Right atrium auricular region (tissue), 2 donors: ENCODE measurements at places on chromosomes 3 and 15. TPM values are rescaled to one million over a fixed set of nuclear protein-coding genes. Genes with fewer than 3 reads are reported as not detected.

DNA sequence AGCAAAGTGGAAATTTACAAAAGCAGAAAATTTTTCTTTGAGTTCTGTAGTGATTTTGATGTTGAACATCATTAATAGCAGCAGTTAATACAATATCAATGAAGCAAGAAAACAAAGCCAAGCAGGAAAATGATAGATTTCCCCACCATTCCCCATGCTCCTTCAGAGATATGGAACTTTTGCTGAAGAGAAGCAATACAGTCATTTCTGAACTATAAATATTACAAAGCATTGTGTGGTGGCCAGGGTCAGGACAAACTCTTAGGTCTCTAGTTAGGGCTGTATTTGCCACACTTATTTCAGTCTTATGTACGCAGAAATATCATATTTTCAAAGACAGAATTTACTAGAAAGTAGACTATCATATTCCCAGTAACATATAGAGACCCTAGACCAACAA, 88.8 kb upstream of the P3H2 start:
- DNase-seq, result no peak

The LYZL4 gene
- not detected for total RNA-seq

The CTXND1 gene
- total RNA-seq, result 0.59 TPM

The MUC20 gene
- total RNA-seq, result 5.0 TPM

DNA sequence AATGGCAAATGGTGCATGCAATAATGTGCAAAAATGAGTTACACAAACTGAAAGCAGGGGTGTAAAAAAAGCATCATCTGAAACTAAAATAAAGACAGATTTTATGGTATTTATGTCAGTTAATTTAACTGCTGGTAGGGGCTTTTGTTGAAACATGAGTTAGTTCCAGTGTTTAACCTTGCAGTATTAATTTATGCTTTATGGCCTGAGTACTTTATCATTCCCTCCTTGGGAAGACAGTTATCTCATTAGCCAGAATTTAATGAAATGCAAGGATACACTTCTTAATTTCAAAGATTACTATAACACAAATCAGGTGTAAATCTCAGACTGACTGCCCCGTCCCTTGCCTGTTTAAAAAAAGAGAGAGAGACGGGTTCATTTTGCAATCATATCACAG, 240.1 kb upstream of the MEIS2 start:
- DNase-seq, result no peak

GRCh38 chr15:47685141-47685870, 32.0 kb upstream of the SEMA6D start:
- DNase-seq, result no peak

- no peak for DNase-seq
These were observed 408 bp upstream of the ARPP21 start for GRCh38 chr3:35638980-35639253.

DNA sequence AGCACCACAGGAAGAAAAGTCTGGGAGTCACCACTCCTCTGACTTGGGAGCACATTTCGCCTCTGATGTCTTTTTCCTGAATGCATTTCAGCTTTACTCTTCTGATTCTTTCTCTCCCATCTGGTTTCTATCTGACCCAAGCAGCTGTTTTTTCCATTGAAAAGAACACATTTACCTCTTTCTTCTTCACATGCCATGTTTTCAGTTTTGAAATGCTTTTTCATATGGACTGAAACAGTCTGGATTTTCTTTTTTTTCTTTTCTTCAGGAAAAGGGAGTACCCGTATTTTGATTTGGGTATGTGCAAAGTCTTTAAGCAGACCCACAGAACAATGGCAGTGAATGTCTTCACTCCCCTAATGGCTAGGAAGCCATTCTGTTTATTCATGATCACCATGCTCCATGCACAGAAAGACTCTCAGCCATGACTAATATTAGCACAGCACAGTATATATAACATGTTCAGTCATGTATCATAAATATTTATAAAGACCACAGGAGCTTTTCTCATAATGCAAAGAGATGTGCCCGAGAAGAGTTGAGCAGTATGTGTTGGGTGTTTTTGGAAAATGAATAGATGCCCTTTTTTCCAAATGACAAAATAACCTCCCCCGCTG, 82.7 kb upstream of the LRIG1 start:
- no peak for DNase-seq

GRCh38 chr15:68518046-68518445, 60.7 kb upstream of the CORO2B start:
- DNase-seq, result no peak

DNA sequence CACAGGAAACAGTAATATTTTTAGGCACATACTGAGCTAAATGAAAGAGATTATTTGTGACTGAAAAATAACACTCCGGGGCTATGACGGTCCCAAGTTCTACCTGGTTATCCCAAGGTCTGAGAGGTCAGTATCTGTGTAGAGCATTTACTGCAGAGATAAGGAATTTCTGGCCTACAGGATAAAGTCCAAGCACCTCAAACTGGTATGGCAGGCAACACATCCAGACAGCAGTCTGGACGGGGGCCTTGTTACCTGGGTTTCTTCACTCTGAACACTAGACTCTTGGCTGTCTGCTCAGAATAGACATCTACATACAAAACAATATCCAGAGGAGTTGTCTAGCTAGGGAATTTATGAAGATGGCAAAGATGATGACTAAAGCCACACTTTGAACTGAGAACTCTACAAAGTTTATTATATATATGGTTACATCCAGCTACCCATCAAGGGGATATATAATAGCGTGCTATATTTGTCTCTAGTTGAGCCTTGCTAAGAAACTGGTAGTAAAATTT, 42.0 kb upstream of the CLRN1 start:
- no peak for DNase-seq

DNA sequence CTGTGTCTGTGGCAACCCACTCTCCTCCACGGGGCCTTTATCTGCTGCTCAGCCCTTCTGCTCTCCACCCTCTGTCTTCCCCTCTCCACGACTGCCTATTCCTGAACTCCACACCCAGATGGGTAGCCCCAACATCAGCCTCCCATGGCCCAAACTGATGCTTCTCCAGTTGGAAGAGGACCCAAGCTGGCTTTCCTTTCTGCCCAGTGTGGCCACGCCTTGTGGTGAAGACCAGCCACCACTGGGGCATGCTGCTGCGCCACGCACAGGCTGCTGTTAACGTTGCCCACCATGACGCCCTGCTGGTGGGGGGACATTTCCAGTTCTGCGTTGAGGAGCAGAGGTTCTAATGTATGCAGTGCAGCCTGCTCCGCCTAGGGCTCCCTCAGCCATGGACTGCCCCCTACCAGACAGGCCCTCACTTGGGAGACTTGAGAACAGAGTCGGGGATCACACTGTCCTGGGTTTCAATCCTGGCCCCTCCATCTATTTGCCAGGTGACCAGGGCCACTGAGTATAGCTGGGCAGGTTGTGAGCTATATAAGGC, 26.9 kb downstream of the CFAP100 start:
- no peak for DNase-seq

The SCN11A gene
- total RNA-seq, result 0.08 TPM

DNA sequence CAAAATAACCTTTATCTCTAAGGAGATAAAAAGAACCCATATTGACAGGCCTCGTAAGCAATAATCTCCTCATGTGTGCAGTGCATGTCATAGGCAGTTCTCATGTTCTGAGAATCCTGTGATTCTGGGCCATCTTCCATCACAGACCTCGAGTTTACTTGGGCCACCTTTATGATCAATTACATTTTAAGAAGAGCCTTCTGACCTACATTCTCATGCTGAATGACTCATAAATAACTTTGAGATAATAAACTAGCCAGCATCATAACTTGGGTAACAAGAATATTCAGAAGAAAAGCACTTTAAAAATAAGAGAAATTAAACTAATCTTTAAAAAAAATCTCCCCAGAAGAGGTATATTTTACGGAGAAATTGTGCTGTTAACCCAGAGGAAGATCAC, 310.7 kb upstream of the ZNF717 start:
- no peak for DNase-seq

The RAB6B gene
- total RNA-seq, result 9.5 TPM
